Small intestine (tissue), 16 donors: ENCODE measurements at places on chromosomes 1 and 21.

- no peak for DNase-seq
Measured at GRCh38 chr1:29642519-29642918, 406.2 kb downstream of the PTPRU start.

DNA sequence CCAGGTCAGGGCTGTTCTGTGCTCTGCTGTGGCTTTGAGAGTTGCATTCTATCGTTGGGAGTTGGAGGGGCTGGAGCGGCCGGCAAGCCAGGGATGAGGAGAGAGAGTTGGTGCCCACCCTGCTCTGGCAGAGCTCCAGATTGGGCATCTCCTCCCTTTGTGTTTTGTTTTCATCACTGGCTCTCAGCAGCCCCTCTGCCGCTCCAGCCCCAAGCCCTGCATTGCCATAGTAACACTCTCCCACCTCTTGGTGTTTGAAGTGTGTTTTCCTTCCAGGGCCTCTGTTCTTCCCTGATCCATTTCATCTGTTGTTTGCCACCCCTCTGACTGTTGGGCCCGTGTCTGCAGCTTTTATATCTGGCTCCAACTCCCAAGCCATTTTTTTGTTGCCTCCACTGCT, 152.7 kb downstream of the URB2 start:
- DNase-seq, result no peak

DNA sequence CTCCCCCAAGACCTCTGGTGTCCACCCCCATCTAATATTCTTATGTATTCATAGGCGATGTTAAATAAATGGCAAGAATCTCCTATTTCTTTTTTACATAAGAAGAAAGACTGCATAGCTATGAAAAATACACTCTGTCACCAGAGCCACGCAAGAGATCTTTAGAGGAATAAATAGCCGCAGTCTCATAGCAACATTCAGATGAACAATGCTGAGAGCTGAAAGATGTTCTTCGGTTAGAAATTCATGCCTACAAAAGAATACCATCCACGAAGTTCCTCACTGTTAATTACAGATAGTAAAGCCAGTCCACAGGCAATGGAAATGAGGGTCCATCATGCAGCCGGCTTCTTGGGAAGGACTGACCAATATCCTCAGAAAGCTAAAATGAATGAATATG, 76.0 kb upstream of the SOD1 start:
- DNase-seq, result no peak

- no peak for DNase-seq
Measured at GRCh38 chr1:106480629-106481028, 575.8 kb upstream of the PRMT6 start.

DNA sequence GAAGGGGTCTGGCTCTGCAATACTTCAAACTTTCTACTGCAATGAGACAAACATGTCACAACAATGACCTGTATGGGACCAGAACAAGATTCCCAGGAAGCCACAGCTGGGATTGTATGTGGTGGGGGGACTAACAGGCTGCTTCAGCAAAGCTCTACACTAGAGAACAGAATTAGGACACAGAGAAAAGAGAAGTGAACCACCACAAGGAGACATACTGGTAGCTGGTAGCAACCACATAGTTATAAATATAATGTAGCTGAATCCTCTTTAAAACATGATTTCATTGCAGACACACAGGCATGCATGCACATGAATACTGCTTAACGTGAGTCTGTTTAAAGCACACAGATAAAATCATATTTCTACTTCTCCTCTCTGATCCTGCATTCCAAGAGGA, 3.5 kb upstream of the ILDR2 start:
- DNase-seq, result no peak
